ENCODE measurements at places on chromosomes 3 and 15. TPM values are rescaled to one million over a fixed set of nuclear protein-coding genes. Genes with fewer than 3 reads are reported as not detected.

Gene GUCA1C
- total RNA-seq: not detected

Gene FETUB
- total RNA-seq: not detected

Gene SH3GL3
- 0.47 TPM for total RNA-seq

Gene HIGD2B
- total RNA-seq: not detected

Gene NLGN1
- total RNA-seq: 19.4 TPM

Gene RHCG
- total RNA-seq: 1.5 TPM

Gene ZNF80
- 0.28 TPM for total RNA-seq

Gene MKRN3
- total RNA-seq: not detected

Gene AMT
- total RNA-seq: 15.2 TPM

Gene DGKG
- total RNA-seq: 11.4 TPM

Gene CYP1A2
- total RNA-seq: not detected

Gene KLF15
- total RNA-seq: 22.9 TPM

Gene IMPG2
- 0.85 TPM for total RNA-seq

Gene NAA50
- 101 TPM for total RNA-seq

Gene SLC2A2
- total RNA-seq: 12.6 TPM

Gene TYRO3
- total RNA-seq: 2.5 TPM

Gene ABI3BP
- 160 TPM for total RNA-seq

Gene PDZRN3
- 13.2 TPM for total RNA-seq

Gene ELP6
- total RNA-seq: 28.6 TPM

Gene WDR49
- 1.0 TPM for total RNA-seq

Gene TMCO5A
- not detected for total RNA-seq

Gene GSK3B
- 52.1 TPM for total RNA-seq

Gene DIS3L
- total RNA-seq: 28.5 TPM

Gene SNX33
- total RNA-seq: 20.2 TPM

Gene EXD1
- total RNA-seq: not detected

Gene PRICKLE2
- total RNA-seq: 22.9 TPM

Gene DISP2
- 0.69 TPM for total RNA-seq

Gene EFCC1
- total RNA-seq: 3.7 TPM

Gene MESP2
- 0.47 TPM for total RNA-seq

Gene SNTN
- not detected for total RNA-seq

Gene FXR1
- 96.8 TPM for total RNA-seq
